Inflammatory macrophage (primary cell): ENCODE measurements at places on chromosomes 6 and 20.
A peak's percentile ranks its signal among the peaks of the same experiment; 100 is the strongest.

DNA sequence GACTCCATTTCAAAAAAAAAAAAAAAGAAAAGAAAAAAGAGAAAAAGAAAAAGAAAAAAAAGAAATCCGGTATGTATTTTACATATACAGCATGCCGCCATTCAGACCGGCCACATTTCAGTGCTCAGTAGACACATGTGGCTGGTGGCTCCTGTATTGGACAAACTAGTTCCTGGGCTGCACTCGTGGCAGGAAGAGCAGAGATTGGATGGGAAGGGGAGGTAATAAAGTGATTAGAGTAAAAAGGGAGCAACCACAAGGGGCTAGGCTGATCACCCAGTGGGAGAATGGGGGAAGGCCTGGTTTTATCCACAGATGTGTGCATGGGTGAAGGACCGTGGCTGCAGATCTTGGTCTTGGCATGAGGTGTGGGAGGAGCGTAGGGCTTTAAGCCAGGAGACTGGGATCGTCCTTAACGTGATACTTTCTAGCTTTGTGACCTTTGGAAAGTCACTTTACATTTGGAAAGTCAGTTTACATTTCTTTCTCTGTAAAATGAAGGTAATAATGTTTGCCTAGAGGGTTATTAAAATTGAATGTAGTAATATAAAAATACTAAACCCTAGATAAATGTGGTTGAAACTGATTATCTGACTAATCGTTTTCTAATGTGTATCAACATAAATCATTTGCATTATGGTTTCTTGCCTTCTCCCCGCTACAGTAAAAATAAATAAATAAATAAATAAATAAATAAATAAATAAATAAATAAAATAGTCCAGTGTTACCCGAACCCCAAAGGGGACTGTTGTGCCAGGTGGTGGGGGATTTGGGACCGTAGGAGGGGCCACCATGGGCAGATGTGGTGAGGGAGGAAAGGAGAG, 869 bp upstream of the TRIM15 start:
- no peak for DNase-seq

GRCh38 chr20:35739294-35740163, 2.5 kb downstream of the RBM39 start:
- DNase-seq = peak; percentile 11

GRCh38 chr6:135910790-135911618, 59.5 kb downstream of the PDE7B start:
- no peak for DNase-seq

DNA sequence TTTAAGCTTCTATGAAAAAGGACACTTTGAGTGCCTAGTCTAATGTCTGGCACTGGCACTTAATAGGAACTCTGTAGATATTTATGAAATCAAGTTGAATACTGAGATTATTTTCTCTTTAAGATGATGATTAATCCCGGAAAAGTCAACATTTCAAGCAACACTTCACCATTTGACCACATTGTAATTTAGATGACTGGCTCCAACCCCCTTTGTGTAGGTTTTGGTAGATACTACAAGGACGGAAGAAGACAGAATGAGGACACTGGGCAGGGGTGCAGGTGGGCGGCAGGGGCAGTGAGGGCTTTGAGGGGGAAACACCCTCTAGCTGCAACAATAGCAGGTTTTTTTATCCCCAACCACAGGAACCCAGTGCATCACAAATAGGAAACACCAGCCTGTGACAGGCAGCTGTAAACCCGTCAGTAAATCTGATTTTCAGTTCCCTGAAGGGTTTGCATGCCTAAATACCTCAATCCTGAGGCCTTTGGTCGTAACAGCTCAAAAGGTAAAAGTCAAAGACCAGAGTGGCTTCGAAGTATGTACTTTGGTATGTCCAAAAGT, 4.6 kb downstream of the DTNBP1 start:
- DNase-seq = no peak

DNA sequence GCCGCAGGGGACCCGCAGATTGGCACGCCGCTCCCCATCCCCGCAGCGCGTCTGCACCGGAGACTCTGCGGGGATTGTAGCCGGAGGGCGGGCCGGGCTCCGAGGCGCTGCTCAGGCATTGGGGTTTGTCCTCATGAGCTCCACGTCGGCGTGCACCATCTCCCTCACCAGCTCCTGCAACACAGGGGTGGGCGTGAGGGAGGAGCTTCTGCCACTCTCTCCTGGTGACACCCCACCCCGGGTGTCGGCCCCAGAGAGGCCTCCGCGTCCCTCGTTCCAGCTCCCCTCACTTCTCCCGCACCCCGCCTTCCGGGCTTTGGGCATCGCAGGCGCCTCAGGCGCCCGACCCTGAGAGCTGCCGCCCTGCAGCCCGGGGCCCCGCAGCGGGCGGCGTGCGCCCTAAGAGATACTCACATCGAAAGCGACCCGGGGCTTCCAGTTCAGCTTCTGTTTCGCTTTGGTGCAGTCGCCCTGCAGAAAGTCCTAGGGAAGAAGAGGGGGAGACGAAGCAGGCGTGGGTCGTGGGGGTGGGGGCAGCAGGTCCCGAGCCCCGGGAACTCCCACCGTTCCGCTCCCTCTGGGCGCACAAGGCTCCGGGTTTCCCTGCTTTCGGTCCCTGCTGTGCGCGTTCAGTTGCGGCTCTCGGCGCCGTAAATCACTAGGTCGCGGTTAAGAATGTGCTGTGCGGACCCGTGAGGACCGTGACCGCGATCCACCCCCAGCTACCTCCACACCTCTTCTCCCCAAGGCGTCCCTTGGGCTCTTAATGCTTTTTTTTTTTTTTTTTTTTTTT, 14.5 kb downstream of the FOXC1 start:
- no peak for DNase-seq

- DNase-seq = no peak
These were observed 92.4 kb upstream of the B3GAT2 start for GRCh38 chr6:71049198-71049770.

DNA sequence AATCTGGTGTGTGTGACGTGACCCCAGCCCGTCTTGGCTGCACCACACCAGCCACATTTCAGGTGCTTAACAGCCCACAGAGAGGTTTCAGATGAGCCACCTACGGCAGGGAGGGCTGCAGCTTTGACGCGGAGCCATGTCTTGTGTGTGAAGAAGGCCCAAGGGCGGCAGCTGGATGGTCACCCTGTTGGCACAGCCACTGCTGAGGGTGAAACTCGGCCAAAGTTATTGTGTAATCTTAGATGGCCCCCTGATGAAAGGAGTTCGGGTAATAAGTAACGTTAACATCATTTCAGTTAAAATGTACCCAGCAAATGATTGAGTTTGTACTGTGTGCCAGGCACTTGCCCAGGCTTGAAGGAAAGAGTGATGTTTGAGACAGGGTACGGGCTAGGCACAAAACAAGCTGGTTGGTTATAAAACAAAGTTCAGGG, 97.2 kb downstream of the SSR1 start:
- no peak for DNase-seq

GRCh38 chr6:35919085-35919826, 1.6 kb downstream of the SRPK1 start:
- peak; percentile 55 for DNase-seq

DNA sequence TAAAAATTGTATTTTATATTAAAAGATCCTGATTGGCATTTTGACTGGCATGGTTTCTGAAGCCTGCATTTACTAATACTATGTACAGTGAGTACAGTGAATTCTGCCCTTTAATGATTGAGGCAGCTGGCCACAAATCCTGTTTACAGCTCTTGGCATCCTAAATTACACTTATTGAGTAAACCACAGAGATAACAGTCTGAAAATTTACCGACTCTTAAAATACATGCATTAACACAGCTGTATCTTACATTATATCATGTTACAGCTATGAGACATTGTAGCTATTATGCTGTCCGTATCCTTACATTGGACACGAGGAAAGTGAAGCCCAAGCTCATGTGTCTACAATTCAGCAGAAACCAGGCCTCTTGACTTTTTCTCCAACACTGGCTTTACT, 90.8 kb downstream of the FAM83B start:
- no peak for DNase-seq

DNA sequence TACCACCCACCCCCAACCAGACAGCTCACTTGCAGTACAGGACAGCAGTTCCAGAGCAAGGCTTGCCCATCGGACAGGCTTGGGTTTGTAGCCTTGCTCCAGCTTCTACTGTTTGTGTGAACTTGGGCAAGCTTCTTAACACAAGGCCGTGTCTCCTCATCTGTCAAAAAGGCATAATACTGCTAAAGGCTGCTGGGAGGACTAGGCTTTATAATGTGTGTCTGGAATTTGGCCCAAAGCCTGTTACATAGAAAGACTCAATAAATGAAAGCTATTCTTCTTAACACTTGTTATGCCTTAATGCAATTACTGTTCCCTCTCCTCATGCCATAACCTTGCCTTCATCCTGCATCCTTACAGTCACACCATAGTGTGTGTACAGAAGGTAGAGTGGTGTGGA, 43.4 kb downstream of the LYRM4 start:
- no peak for DNase-seq

GRCh38 chr6:129521946-129522345, 188.0 kb downstream of the ARHGAP18 start:
- no peak for DNase-seq

GRCh38 chr20:11890331-11891076, 27.2 kb upstream of the BTBD3 start:
- DNase-seq = peak; percentile 85

GRCh38 chr6:123007885-123008284, 11.8 kb downstream of the CLVS2 start:
- DNase-seq = no peak

DNA sequence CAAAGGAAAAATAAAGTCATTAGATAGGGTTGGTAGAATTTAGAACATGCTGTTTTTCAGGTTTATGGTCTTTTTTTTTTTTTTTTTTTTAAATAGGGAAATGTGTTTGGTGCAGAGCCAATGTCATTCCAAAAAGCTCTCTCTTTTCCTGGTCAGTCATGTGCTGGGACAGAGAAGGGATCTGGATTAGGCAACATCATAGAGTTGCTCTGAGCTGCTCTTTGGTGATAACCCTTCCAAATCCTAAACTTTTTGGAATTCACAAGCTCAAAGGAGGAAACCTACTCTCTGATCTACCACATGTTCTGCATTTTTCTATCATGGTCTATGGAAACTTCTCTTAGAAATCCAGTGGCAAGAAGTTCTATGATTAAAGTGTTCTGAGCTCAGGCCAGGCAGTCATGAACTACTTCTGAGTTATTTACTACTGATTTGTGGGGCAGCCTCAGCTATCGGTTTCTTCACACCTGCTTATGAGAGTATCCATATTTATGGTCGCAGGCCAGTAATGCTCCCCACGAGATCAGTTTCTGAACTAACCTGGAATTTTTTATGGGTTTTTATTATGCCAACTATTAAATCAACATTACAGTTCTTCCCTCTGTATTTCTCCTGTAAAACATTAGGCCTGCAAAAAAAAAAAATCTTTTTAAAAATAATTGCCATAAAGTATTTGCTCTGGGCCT, 4.8 kb downstream of the EDN1 start:
- DNase-seq = no peak

DNA sequence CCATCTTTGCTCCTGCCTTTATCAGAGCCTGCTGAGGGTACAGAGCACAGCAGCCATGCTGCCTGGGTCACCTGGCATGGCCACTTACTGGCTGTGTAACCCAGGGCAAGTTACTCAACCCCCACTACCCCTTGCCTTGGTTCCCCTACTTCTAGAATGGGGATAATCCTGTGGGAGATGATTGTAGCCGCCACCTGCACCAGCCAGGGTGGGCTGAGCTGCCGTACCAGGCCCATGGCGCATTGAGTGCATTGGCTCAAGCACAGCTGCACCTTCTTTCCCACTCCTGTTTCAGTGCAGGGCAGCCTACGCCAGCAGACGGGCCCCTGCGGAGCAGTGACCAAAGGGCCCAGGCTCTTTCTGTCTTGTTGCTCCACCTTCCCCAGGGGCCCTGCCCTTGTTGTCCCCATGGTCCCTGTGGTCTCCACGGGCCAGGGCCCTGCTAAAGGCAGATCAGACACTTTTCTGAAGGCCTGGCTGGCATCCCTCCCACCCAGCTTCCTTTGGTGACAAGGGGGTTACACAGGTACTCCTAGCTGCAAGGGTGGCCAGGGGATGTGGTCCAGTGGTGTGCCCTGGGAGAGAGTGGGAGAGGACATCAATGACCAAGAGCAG, 159.4 kb upstream of the MLN start:
- DNase-seq = no peak

DNA sequence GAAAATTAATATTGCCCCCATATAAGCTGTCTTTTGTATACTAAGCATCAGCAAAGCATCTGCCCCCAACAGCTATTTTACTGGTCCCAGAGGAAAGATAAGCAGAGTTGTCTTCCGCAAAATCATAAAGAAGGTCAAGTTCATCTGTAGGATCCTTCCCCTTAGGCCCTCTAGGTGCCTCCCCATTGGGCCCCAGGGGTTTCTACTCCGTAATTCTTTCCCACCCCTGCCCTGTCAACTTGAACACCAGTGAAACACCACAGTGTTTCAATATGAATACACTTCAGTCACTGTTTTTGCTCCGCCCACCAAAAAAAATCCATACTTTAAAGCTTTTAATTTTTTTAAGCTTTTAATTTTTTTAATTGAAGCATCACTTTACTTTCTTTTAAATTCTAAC, 159.2 kb downstream of the ATXN1 start:
- DNase-seq = no peak

DNA sequence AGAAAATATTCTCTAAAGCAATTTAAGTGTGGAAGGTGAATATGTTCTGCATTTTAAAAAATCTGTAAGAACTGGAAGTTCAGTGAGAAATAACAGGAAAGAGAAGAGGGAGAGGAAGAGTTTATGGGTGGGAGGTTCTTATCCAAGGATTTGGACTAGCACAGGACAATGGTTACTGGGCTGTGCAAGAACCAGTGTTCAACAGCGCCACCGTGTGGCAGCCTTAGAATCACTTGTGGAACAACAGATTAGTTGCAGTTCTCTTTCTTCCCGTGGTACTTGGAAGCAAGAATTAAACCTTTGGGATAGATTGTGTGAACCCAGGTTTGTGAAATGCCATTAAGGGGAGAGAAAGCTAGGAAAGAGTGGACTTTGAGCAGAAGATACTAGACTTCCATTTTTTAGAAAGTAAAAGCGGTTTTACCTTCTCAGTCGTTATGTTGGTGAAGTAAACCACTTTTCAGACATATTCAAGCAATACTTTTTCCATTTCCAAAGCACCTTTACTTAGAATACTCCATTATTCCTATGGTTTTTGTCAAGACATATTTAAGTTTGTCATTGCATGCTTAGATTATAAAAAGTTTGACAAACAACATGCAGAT, 436.7 kb downstream of the RNF144B start:
- DNase-seq = peak; percentile 67

DNA sequence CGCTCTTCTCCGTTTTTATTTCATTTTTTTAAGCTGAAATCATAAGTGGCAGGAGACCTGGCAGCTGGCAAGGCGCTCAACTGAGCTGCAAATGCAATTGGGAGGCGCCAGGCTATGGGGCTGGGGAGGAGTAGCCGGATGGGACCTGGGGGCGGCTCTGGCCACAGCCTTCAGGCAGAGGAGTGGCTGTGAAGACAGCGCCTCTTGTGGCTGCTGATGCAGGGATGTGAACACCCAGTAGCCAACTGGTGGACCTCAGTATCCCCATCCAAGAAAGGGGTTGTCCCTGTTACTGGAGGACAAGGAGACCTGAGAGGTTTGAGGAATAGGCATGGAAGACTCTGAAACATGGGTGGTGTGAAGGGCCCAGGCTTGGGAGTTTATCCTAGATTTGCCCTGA, 12.6 kb downstream of the KCNK17 start:
- DNase-seq = no peak
